ENCODE measurements at places on chromosomes 12 and 14.

- peak; percentile 84 for DNase-seq
Observed at GRCh38 chr12:51522696-51523095, 68.3 kb upstream of the SCN8A start.

DNA sequence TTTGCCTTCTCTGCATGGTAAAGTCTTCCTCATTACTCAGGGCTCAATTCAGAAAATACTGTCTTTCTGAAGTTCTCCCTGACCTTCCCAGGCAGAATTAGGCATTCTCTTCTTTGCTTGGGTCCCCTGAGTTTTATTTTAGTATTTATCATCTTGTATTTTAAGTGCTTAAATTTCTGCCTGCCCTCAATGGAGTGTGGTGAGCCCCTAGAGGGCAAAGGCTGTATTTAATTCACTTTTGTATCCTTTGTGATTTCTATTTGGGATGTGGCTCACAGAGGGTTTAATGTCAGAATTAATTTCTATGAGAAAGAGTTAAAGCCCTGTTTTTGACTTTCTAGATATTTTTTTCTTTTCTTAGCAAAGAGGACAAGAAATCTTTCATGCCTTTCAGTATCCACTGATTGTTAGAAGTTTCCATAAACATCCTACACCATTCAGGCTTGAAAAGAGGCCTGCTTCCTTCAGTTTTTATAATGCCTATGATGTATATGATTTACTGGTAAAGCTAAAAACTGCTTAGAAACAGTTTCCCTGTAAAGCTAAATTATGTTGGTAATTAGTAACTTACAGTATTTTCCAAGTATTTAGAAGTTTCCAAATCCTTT is 55.6 kb upstream of the PTPRB start:
- DNase-seq: peak; percentile 56

GRCh38 chr14:21255385-21256101 is 13.7 kb downstream of the HNRNPC start:
- no peak for DNase-seq

DNA sequence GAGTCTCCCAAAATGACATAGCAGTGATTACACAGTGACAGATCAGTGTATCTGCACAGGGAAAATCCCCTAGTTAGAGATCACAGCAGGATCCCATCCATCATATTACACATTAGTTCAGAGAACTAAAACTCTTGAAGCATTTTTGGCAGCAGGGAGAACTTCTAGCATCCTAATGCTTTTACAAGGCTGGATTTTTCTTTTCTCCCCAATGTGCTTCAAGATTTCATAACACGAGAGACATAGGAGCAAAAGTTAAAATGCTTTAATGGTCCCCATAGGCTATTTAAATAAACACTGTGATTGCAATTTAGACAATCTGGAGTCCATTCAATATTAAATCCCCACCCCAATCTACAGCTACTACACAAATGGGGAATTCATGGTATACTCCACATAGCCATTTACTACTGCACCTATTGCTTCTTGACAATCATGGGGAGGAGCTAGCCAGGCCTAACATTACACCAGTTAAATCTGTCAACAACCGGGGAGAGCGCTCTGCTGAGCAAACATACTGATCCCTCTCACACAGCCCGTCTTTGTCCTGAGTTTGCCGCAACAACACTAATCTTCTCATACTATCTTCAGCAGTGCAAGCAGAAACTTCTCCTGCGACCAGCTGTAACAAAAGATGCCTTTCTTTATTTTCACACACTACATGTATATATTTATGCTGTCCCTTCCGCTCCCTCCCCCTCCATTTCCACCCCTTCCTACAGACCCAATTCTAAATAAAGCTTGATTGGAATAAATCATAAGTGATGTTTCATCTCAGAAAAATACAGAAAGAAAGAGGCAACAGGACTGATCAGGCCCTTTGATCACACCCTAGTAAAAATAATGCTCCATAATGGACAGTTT is 120.3 kb upstream of the SOX5 start:
- no peak for DNase-seq

- DNase-seq: no peak
Observed at GRCh38 chr12:16118586-16118985, 158.9 kb downstream of the SLC15A5 start.

DNA sequence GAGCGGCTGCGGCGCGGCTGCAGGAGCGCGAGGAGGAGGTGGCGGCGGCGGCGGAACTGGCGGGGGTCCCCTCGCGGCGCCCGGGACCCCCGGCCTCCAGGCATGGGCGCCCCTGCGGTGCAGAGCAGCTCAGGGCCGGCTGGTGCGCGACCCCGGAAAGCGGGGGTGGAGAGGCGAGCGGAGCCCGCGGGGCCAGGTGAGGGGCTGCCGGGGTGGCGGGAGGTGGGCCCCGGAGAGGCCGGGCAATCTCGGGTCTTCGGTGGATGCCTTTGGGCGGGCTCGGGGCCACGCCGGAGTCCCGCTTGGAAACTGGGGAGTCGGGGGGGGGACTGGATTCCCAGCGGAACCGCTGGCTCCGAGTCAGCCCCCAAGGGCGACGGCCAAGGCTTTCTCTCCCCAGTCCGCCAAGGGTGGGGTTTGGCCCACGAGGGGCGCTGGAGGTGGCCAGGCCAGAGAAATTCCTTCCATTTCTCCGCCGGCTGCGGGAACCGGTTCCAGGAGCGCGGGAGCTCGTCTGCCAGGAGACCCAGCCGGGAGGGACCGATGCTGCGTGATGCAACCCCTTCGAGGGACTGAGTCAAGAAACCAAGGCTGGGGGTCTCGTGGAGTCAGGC is 13.9 kb upstream of the NR4A1 start:
- DNase-seq: no peak

- DNase-seq: no peak
Observed at GRCh38 chr14:104335176-104335575, 196.8 kb downstream of the KIF26A start.

DNA sequence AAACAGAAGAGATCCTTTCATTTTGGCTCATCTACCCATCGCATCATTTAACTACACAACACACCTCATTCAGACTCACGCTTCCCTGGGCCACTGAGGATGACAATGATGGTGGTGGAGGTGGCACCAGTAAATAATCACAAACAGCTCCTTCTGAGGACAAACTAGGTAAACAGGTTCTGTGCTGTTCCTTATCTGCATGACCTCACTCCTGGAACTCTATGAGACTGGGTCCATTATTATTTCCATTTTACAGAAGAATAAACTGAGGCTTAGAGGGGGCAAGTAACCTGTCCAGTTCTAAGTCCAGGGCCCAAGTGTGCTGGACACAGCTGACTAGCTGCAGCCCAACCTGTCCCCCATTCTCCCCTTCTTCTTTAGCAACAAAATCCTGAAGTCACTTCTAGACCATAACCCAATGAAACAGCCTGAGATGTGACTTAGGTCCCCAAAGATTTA is 50.4 kb downstream of the ITPK1 start:
- DNase-seq: no peak

DNA sequence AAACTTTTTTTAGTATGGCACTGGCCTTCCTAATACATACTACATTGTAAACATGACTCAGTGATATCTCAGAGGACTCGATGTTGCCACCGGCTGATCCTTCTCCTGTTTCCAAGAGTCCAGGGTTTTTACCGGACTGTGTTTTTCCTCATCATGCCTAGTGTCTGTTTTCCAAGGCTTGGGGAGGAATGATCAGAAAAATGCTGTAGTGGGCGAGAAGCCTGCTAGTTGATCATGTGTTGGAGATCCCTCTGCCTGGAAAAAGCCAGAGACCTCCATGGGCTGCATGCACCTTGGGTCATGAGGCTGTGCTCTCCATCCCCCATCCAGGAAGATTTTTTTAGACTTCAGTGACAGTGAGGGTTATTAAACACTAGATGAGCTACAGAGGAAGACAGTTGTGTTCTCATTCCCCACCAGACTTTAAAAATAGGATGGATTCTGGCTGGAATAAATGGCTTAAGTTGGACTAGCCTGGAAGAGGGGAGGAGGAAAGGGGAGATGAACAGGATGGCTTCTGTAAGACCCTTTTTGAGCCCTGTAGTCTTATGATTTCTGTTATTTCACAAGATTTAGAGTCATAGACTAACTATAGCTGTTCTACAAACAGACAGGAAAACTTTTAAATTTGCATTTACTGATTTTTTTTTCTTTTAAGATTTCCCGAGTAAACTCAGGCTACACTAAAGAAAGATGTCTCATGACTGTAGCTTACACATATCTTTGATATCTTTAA is 145.7 kb downstream of the SAMD4A start:
- DNase-seq: no peak

- DNase-seq: peak; percentile 54
Observed at GRCh38 chr12:96907671-96908422, 790 bp downstream of the NEDD1 start.

DNA sequence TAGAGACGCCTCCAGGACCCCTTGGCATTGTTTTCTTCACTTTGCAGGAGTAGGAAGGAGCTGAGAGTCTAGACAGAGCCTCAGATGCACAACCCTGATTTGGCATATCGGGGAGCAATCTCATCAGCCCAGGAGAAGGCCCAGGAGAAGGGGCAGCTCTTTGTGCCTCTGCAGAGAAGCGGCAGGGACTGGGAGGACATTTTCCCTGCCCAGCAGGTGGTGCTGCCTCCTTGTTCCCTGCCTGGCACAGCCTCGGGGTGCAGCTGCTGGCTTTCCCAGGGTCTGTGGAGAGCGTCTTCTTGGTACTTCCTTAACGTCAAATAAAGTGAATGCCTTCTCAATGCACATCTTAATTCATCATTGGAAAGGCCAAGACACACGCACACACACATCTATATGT is 419.5 kb downstream of the TMEM121 start:
- peak; percentile 76 for DNase-seq

GRCh38 chr12:117805865-117806264 is 162.9 kb downstream of the KSR2 start:
- DNase-seq: no peak

DNA sequence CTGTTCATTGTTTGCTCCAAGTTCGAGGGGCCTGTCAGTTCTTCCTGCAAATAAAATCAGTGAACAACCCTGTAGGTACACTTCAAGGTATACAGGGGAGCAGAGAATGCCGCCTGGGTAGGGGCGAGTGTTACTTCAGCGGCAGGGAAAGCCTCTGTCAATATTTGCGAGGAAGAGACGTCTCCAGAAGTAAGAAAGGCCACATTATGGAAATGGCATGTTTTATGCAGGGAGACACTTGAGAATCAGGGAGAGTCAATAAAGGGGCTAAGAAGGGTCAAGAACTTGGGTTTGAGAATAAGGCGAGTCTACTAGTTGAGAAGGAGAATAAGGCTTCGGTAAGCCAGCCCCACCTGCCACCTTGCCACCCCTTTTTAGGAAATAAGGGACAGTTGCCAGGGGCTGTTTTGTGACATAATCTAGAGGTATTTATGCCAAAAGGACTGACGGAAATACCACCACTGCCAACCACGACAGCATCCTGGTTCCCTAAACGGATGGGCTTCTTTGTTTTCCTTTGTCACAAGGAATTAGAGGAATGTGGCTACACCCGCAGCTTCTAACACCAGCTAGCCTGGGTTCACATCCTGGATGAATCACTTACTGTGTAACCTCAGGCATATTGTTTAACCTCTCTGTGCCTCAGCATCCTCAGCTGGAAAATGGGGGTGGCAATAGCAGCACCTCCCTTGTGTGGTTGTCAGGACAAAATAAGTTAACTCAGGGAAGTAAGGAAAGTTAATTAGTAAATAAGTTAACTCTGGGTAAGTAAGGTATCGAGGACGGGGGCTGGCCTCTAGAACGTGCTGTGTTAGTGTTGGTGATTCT is 67.7 kb downstream of the EID3 start:
- DNase-seq: no peak

DNA sequence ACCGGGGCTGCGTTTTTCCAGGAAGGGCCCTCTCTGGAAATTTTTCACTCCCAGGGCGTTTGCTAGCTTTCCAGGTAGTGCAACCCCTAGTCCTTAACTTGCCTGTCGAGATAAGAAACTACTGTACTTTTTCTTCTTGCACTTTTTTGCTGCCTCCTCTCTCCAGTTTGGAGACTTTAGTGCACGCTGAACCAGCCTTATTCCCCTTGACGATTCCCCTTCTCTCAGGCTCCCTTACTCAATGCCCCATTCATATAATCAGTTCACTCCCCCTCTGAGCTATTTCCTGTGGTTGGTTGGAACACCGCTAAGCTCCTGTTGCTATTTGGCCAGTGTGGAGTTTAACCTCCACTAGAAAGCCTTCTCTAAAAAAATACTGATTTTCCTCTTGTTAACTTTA is 682 bp downstream of the CREBL2 start:
- peak; percentile 78 for DNase-seq

DNA sequence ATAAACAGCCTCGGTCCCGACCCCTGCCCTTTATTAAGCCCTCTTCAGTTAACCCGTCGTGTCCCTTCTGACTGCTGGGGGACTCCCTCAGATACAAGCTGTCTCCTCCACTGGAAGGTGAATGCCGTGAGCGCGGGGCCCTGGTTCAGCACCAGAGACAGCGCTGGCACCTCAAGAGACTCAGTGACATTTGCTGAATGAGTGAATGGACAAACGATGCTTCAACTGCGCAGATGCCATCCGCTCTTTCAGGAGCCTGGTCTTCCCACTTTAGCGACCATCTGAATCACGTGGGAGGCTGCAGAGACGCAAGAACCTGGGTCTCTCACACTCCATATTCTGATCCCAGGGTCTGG is 92.6 kb upstream of the SFSWAP start:
- DNase-seq: peak; percentile 56

GRCh38 chr12:107749083-107749482 is 11.9 kb downstream of the PRDM4 start:
- DNase-seq: no peak

DNA sequence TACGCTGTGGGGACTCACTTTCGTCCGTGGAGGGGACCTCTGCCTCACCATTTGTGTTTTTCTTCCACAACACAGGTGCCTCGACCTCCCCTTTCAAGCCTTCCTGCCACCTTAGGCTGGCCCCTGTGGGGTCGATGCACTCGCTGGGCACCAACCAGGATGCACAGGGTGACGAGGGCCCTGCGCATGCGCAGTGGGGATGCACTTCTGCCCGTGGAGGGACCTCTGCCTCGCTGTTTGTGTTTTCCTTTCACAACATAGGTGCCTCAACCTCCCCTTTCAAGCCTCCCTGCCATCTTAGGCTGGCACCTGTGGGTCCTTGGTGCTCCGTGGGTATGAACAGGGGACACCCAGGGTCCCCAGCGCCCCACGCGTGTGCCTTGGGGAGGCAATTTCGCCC is 356.8 kb downstream of the ALG10 start:
- DNase-seq: no peak

Data from hematopoietic multipotent progenitor cell treated with erythropoietin and hydrocortisone succinate and interleukin-3 and kit ligand, for 4 days (in vitro differentiated cells).